ENCODE measurements at places on chromosomes 16 and 17.

GRCh38 chr17:33229499-33229898 lies 63.6 kb downstream of the ASIC2 start:
- no peak for DNase-seq

- no peak for DNase-seq
Observed at GRCh38 chr17:4333041-4333440, 33.4 kb downstream of the UBE2G1 start.

DNA sequence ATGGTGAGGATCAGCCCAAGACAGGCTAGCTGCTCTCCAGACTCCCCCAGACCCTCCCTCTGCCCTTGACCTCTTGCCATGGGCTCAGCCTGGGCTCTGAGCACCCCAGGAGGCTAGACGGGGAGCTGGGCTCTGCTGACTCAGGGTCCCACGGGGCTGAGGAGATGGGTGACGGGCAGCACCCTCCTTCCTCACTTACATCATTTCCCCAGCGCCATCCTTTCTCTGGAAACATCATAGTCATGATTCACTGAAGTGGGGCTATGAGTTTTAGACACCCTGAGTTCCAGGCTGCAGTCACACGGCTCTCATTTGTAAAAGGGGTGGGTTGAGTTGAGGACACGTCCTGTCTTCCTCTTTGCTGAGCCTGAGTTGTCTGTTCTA lies 3.0 kb upstream of the ITGAX start:
- DNase-seq = peak; percentile 82

DNA sequence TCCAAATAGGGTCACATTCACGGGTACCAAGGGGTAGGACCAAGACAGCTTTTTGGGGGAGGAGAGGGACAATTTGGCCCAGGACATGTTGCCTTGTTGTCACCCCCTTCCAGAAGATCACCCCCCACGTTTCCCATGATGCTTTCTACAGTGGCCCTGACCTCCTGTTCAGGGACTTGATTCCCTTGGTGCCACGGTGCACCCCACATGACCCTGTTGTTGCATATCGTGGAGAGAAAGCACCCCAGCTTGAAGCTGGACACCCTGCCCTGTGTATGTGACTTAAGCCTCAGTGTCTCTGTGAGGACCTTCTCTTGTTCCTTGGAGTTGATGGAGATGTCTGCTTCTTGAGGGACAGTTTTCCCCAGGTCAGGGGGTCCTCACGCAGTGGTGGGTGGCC lies 12.6 kb downstream of the IL34 start:
- no peak for DNase-seq

- no peak for DNase-seq
Observed at GRCh38 chr17:606508-607250, 108.0 kb downstream of the VPS53 start.

DNA sequence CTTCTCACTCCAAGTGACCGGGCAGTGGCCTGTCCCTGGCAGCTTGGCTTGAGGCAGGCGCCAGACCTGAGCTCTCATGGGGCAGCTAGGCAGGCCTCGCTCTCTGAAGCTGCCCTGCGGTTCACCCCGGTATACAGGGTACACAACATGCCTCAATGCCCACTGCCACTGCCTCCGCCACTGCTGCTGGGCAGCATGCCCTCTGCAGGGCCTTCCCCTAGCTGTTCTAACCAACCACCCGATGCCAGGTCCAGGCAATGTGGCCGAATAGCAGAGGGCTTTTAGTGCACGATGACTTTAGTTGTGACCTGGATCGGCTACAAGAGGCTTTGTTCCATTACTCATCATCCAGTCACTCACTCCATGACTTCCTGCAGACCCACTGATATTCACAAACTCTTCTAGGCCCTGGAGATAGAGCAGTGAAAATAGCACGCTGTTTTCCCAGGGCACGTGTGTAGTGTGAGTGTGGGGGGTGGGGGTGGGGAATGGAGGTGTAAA lies 19.7 kb downstream of the CDC42EP4 start:
- DNase-seq = no peak

GRCh38 chr16:52827456-52827855 lies 225.2 kb downstream of the CHD9NB start:
- no peak for DNase-seq

DNA sequence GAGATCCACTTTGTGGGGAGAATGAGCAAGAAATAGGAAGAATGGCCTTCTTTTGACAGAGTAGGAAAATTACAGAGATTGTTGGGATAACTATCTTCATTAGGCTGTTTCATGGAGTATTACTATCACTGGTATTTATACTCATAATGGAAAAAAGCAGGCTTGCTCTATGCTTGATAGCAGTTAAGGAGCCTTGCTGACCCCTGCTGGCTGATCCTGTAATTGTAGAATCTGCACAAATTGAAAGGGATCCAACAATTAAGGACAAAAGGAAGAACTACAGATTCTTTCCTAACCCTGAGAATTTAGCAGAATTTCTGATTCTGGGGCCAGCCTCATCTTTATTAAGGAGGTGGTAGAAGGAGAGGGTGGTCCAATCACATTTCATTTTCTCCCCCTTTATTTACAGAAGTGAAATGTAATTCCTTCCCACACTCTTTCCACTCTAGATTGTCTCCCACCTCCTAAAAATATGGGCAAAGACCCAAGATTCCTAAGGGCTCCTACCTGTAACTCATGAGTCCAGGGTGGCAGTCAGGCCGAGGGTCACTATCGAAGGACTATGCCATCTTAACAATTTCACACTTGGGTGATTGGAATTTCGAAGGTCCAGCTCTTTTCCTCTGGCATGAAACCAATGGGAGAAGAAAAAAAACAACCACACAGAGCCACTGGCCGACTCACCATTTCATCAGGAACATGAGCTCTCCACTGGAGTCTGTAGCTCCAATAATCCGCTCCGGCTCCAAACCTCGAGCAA lies 26.3 kb downstream of the NFE2L1 start:
- peak; percentile 9 for DNase-seq

DNA sequence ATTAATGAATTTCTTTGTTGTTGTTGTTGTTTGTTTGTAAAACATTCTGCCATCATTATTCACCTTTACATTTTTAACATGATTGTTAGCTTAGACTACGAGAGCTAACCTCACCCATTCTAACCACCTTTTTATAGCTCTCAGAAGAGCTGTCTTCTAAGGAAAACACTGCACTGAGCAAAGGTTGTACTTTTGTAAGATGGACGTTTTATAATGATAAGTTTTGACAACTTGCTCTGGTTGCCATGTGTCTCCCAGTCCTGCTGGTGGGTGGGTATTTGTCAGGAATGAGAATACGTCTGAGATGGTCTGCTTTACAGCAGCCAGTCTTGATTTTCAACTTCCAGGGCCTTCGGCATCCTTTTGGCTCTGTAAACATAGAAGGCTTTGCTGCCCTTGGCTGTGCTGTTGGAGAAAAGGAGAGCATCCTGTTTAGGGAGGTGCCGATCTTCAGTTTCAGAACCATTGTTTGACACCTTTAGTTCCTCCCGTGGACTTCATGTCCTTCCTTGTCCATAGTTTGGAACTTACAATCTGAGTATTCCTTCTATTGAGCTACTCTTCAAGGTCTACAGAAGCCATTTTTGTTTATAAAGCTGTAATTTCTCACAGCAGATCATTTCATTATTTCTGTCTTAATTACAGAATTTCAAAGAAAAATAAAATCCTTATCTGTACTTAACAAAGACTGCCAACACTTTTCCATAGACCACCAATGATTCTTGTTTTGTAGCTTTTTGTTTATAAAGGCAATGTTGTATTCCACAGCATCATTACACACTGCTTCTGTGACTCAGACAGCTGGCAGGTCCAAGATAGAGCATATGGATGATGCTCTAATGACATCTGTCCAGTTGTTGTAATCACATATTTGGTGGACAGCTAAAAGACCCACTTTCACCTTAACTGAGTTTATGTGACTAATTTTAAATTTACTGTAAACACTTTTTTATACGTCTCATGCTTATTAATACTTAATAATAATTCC lies 270.1 kb upstream of the TBX2 start:
- no peak for DNase-seq

GRCh38 chr17:76365256-76365903 lies 11.7 kb upstream of the PRPSAP1 start:
- DNase-seq = no peak

DNA sequence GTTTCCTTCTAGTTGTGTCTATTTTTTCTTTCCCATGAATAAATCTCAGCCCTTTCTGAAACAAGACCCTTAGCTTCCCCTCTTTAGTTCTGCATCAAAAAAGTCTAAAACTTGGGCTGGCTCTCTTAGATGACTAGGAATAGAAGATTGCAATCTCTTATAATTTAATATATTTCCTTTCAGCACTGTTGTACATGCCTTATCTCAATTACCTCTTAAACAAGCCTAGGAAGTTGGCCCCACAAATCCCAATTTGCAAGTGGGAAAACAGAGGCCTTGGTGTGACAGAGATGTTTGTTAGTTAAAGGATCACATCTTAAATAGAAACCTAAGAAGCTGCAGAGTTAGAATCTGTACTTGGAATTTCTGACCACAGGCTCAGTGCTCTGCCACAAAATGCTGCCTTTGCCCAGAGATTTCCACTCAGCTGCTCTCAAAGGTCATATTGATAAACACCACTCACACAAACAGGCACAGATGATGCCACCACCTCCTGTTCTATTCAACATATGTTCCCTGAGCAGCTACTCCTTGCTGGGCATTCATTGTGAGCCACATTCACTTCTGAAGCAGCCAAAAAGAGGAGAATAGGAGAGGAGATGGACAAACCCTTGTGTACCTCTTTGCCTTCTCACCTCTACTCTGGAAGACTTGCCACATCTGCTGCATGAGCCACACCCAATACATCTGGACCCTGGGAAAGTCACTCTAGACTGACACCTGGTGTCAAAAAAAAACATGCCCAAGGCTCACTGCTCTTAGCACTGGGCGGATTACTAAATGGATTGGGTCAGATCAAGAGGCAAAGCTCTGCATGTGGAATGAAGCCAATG lies 5.5 kb downstream of the CCDC182 start:
- DNase-seq = peak; percentile 0

DNA sequence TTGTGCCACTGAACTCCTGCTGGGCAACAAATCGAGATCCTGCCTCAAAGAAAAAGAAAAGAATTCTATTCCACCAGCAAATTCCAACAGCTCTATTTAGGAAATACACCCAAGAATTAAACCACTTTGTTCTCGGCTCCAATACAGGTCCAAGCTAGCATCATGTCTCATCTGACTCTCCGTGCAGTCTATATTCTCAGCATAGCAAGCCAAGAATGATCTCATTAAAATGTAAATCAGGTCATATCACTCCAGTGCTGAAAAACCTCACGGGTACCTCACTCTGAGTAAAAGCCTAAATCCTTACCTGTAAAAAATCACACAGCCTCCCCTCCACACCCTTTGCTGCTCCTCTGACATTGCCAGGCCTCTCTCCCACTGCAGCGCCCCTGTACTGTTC lies 23.9 kb downstream of the UBE2G1 start:
- DNase-seq = no peak

- DNase-seq = no peak
Observed at GRCh38 chr17:13705221-13705620, 103.5 kb upstream of the HS3ST3A1 start.

DNA sequence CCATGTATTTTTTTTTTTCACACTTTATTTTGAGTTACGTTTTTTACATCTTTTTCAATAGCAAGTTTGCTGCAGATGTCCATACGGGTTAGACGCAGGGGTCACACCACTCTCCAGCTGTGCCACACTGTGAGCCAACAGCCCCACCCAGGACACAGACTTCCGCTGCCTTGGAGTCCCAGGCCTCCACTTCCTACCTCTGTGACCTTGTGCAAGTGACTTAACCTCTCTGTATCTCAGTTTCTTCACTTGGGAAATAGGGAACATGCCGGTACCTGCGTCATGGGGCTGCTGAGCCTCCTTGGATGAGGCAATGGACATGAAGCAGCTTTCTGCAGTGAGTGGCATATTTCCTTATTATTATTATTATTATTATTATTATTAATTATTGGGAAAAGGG lies 3.3 kb upstream of the PITPNA start:
- DNase-seq = no peak

GRCh38 chr17:74690409-74690825 lies 22.3 kb downstream of the CD300LF start:
- peak; percentile 37 for DNase-seq

DNA sequence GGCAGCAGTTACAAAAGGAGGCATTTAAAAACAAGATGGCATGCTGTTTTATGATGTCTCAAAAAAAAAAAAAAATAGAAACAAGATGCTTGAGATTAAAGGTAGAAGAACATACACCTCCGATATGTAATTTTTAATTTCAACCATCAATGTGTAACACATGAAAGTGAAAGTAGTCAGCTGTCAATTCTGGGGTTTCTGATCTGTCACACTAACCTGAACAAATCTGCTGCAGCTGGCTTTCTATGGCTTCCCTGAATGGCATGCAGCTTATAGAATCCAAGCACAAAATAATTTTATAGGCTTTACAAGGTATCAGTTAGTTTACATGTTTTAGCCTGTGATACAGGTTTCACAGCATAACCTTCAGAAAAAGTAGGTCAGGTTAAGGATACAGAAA lies 13.5 kb downstream of the GLYR1 start:
- DNase-seq = no peak

GRCh38 chr17:40415390-40415789 lies 2.3 kb downstream of the TOP2A start:
- DNase-seq = peak; percentile 54

DNA sequence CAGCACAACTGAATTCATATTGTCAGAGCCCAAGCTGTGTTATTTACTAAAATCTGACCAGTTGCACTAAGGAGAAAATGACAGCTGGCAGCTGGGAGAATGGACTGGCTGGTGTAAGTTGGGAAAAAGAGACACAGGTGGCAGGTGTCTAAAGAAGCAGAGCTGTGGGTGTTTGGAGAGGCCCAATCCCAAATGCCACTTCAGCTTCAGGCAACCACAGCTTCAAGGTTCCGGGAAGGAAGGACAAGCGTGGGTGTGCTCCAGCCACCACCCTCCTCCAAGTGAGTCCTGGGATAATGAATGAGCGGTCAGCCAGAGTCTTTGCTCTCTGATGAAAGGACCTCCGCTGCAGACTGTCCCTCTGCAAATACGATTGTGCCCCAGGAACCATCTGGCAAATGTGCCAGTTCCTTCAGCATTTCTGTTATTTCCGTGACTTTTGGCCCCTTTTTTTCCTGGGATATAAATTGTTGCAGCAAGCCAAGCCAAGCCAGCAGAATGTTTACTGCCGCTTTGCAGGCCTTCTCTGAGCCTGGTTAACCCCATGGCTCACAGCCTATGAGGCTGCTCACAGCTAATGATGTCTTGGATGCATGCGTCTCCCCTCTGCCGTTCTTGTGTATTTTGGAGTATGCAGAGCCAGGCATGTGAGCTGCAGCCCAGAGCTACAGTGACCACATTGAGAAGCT lies 9.5 kb upstream of the RHBDL3 start:
- DNase-seq = no peak

All from bone marrow (tissue), 2 donors.